ENCODE measurements at places on chromosomes 2 and 18. TPM values are rescaled to one million over a fixed set of nuclear protein-coding genes. Genes with fewer than 3 reads are reported as not detected.

DNA sequence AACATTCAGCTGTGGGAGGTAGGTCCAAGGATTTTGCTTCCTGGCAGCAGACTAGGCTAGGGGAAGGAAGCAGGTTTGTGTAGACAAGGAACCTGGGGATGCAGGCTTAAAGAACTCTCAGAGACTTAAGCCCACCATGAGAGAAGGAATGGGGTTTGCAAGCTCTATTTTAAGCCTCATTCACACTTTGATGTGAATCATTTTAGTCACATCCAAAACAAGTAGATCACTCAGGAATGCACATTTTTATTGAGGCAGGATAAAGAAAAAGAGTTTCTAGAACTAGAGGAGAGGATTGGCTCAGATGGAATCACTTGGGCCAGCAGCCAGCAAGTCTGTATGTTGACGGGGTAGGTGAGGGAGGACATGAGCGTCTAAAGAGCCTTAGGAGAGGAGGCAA lies 3.3 kb upstream of the NAPG start:
- DNase-seq = no peak

DNA sequence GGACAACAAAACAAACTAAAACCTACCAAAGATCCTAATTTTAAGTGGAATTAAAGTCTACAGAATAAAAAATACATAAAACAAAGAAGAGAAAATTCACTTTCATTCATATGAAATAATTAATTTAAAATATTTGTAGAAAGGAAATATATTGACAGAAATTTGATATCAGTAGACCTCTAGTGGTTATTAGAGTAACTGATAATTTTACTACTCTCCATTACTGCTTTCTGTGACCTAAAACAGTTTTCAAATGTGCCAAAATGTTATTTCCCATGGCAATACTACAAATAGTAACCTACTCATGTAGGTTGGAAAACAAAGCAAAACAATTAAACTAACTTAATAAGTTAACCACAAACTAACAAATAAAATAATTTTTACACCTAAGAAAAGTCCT lies 147.1 kb downstream of the NOL4 start:
- DNase-seq = no peak

DNA sequence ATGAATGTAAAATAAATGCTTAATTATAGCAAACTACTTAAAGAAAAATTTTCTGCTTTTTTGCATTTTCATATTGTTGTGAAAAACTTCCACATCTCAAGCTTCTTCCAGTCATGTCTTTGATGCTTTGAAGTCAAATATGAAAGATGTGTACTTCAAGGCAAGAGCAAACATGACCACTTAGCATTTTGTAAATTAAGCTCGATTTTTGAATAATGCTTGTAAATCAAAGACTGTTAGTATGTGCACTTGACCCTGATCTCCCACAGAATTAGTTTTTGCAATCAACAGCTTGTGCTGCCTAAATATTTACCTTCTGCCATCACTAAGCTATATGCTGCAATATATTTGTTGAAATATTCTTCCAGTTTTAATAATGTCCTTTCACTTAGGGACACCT lies 486.1 kb upstream of the ID2 start:
- no peak for DNase-seq

- DNase-seq = no peak
Measured at GRCh38 chr2:202072737-202073401, at the start of gene KIAA2012. KIAA2012 (plus strand) TSS chr2:202073255; CDS start chr2:202073628, 373 bp downstream.

DNA sequence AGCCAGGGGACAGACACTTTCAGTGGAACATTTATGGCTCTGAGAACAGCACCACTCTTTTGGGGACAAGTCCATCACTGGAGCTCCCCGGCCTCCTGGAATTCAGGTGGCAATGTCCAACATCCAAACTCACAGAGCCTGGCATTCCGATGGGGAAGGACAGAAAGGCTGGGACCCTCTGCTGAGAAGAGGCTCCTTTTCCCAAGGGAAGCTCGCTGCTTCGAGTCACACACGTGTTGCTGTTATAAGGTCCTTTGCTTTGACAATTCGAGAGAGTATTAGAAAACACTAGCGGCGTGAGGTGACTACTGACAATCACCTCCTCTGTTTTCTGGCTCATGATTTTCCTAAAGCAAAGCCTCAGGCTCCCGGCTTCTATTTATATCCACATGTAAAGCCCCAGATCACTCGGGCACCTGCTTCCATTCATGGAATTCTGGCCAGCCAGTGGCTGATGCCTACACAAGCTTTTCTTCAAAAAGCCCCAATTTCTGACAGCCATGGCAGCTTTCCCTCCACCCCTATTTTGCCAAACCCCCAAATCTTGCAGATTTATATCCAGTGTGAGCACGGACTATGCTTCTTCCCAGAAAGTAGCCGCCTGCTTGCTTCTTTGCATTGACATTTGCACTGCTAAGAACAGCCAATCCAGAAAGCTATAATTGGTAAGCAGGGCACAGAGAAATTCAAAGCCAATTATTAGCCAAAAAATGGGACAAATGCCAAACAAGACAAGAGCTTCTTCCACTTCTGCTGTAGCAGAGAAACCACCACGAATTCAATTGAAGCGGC lies 67.3 kb downstream of the NDUFA10 start:
- no peak for DNase-seq

GRCh38 chr2:111627256-111627655 lies 256.7 kb downstream of the ANAPC1 start:
- no peak for DNase-seq

GRCh38 chr2:67650291-67651133 lies 253.4 kb downstream of the ETAA1 start:
- no peak for DNase-seq

DNA sequence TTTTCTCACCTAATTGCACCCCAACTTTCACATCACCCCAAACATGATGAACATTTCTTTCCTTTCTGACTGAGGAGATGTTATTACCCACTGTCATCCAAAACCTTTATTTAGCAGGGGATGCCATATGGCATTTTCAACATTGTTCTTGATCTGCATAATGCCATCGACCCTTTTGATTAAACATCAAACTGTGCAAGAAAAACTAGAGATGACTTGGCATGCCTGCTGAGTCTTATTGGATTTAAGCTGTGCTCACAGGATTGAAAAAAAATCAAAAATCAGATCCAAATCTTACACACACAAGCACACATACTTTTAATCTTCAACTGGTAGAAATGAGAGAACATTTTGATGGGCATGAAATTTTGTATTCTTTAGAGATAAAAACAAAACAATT lies 536.0 kb downstream of the TMX3 start:
- DNase-seq = no peak

DNA sequence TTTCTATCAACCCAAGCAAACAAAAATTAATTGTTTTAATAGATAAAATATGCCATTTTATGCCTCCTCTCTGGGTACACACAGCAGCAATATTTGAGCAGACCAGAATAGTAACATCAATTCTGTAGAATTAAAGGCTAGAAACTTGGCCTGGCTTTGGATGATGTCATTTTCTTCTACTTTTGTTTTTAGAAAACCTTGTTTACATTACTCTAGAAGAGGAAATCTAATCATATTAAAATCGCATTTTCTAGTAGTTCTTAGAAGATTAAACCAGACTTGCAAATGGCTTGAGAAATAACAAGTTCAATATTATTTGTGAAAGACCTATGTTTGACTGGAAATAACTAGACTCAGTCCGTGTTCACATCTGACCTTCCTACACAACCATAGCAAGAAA lies 102.3 kb upstream of the RFX8 start:
- DNase-seq = no peak

DNA sequence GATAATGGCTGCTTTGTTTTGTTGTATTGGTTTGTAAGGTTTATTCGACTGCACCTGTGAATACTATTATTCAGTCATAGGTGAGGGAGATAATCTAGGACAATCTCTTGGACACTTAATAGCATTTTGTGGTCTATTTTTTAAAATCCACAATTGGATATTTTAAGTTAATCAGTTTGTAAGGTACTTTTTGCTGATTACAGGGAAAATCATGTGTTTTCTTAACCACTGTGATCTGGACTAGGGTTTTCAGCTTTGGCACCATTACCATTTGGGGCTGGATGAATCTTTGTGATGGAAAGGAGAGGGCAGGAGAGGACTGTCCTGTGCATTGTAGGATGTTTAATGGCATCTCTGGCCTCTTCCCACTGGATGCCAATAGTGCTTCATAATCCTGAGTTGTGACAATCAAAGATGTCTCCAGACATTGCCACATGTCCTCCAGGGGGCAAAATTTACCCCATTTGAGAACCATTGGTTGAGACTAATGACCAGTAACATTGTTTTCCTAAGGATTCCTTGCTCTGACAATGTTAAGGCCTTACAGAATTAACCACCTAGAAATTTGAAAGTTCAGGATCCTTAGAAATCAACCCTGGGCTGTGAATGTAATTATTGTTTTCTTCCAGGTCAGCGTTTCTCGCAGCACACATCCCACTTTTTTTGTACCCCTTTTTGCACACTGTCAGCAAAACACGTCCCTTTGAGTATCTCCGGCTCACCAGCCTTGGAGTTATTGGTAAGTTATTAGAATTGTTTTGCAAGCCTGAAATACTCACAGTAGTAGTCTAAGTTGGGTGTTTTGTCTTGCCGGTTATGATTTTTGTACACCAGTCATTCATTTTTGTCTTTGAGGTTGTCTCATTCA lies 15.6 kb downstream of the CNOT9 start:
- DNase-seq = no peak

DNA sequence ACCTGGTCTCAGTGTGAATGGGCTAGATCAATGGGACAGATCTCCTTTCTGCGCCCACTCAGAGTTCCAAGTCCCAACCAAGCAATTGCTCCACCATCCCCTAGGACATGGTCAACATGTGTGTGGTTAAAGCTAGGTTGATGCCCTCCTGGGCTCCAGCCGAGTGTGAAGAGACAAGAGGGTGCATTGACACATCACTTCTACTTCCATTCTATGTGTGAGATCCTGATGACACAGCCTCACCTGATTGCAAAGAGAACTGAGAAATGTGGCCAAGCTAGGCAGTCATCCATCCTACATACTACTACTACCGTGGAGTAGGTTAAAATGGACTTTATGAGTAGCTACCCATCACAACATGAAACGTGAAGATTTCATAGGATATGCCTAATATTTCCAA lies 106.8 kb downstream of the NCKAP5 start:
- DNase-seq = no peak

DNA sequence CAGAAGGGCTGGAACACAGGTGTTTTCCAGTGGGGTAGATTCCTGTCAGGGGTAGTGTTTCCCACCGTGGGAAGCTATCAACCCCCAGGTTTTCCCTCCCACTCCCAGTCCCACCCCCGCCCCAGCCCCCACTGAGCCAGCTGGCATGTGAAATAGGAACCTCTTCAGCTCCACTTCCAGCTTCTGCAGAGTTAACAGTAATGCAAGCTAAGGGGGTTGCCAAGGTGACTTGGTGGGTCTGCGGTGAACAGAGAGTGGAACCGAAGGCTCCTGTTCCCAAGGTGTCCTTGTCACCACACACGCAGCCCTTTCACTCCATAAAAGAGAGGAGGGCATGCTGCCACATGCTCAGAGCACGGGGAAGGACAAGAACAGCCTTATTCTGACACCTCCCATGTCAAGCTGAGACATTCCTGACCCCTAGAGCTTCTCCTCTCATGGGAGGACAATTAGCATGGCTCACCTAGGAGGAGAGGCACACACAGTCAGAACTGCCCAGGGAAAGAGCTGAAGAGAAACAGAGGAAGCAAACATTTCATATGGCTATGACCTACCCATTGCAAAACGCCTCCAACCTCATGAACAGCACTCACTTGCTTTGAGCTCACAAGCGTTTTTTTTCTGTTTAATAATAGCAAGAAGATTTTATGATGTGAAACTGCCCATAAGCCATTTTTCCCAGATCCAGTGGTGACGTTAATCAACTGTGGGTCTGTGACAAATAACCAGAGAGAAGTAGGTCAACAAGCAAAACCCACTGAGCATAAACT lies 39.8 kb upstream of the TBC1D8 start:
- DNase-seq = no peak

DNA sequence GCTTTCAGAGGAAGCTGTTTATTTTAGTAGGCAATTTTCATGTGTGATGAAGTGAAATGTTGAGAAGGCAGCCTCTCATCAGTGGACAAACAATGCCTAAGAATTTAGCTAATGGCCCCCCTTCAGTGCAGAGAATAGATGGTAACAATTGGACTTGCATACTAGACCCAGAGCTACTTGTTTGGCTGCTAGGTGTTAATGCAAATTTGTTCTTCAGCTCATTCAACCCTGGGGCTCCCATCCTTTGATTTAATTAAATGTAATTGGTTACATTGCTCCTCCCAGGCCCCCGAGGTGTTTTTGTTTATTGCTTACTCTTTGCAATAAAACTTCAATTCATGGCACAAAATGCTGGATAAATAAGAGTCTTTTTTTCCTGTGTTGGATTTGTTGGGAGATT lies 68.6 kb downstream of the CAMKMT start:
- DNase-seq = no peak

GRCh38 chr18:79615586-79615985 lies 64.0 kb upstream of the CTDP1 start:
- DNase-seq = no peak

DNA sequence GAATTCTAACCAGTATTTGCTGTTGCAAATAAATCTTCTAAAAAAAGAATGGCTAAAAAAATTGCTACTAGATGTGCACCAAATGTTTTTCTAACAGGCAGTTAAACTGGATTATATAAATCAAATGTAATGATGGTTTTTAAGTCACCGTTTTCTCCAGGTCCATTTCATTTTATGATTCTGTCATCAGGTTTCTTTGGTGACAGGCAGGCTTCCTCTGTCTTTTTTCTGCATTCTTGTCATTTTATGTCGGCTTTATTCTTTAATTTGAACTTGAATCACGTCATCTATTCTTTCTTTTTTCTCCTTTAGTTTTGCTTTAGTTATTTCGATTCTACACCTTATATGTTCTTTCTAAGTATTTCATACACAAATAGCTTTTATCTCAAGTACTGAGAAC lies 212.5 kb downstream of the SOCS6 start:
- DNase-seq = no peak

GRCh38 chr2:207269038-207269437 lies 103.3 kb upstream of the KLF7 start:
- DNase-seq = no peak

The C1GALT1C1L gene
- not detected for total RNA-seq

The LRRTM4 gene
- not detected for total RNA-seq
